ENCODE measurements at places on chromosomes 3 and 15.
A peak's percentile ranks its signal among the peaks of the same experiment; 100 is the strongest.

DNA sequence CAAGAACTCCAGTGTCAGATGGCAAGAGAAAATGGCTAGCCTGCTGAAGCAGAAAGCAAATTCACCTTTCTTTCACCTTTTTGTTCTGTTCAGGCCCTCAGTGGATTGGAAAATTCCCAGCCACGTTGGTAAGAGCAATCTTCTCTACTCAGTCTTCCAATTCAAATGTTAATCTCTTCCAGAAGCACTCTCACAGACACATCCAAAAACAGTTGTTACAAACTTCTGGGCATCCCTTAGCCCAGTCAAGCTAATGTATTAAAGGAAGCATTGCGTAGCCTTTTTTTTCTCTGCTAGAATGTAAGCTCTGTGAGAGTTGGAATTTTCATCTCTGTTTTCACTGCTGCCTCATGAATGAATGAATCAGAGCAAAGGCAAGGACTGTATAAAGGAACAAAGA, 109.2 kb upstream of the ROBO2 start:
- no peak for DNase-seq

- DNase-seq = peak; percentile 28
These were observed 56.4 kb downstream of the PRKCI start for GRCh38 chr3:170278627-170279026.

DNA sequence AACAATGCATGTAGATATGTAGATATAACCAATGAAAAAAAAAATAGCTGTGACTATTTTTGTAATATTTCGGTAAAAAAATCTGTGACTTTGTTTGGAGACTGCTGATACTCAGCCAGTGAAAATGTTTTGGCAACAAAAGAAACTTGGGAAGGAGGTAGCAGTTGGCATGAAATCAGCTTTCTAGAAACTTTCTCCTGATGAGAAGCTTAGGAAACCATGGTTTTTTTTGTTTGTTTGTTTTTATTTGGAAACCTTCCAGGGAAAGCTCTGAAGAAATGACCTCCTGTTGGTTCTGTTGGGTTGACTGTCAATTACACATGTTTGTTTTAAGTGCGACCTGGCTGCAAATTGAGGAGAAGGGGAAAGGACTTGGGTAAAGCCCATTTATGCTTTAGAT, 445.9 kb downstream of the UNC13C start:
- no peak for DNase-seq

- DNase-seq = no peak
These were observed 15.5 kb upstream of the PLA2G4E start for GRCh38 chr15:42036112-42036905.

GRCh38 chr3:131756405-131756804, 253.6 kb upstream of the MRPL3 start:
- DNase-seq = no peak

All from NCI-H2171 (cell line).